Right ventricle myocardium superior (tissue), 1 donor: ENCODE measurements at places on chromosomes 3 and 15. TPM values are rescaled to one million over a fixed set of nuclear protein-coding genes. Genes with fewer than 3 reads are reported as not detected.

DNA sequence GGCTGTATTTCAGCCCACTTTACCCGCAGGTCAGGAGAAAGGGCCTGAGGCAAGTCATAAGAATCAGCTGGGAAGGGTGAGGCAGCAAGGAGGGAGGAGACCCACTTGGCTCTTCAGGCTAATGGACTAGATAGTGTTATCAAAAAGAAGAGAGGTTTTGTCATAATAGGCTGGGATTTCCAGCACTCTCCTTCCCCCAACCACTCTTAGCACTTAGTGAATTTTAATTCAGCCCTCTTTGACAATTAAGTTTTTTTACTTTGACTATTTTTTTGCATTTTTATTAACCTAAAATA, 771 bp downstream of the MPI start:
- DNase-seq = no peak

DNA sequence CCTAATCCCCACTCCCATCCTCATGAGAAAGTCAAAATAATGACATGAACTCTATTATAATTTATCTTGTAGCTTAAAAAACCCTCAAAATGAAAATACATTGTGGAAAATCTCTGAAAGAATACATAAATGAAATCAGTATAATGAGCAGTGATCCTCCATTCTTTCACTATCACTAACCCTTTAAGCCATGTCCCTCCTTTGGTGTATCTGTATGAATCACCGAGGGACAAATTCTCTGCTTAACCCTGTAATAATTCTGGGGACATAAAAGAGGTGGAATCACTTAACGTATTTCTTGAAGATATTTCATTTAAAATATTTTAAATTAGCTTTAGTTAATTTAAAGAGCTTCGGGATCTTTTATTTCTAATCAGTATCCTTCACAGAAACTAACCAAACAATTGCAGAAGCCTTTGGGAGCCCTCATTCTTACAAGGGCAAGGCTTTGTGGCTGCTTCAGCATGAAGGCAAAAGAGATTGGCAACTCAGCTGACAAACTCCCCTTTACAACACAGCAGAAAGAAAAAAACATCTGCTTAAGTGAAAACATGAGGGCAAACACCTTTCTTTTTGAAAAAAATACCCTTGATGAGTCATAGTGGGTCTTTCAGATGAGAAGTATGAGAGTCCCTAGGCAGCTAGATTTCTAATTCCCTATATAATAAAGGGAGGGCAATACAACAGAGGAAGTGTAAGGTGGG, 44.0 kb upstream of the ALCAM start:
- DNase-seq = no peak

GRCh38 chr3:41369838-41370237, 170.5 kb downstream of the CTNNB1 start:
- no peak for DNase-seq

- no peak for DNase-seq
These were observed 115.7 kb downstream of the TMEM266 start for GRCh38 chr15:76175442-76175841.

- DNase-seq = no peak
These were observed 133.5 kb upstream of the FAM3D start for GRCh38 chr3:58800032-58800431.

DNA sequence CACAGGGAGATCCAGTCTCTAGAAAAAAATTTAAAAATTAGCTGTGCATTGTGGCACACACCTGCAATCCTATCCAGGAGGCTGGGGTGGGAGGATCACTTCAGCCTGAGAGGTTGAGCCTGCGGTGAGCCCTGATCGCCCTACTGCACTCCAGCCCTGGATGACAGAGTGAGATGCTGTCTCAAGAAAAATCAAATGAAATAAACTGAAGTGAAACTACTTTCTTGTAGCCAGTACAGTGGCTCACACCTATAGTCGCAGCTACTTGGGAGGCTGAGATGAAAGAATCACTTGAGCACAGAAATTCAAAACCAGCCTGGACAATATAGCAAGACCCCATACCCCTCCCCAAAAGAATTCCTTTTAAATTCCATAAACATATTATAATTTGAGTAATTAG, 35.4 kb downstream of the SMARCC1 start:
- no peak for DNase-seq

GRCh38 chr15:26028086-26028740, 165.1 kb upstream of the ATP10A start:
- no peak for DNase-seq

Gene FBXL22
- total RNA-seq = 31.0 TPM

Gene CCDC66
- 13.8 TPM for total RNA-seq

Gene FBXO22
- 19.3 TPM for total RNA-seq

Gene C3orf20
- total RNA-seq = not detected

Gene TMEM266
- 0.13 TPM for total RNA-seq
